ENCODE measurements at places on chromosomes 5 and 9.
A peak's percentile ranks its signal among the peaks of the same experiment; 100 is the strongest.

DNA sequence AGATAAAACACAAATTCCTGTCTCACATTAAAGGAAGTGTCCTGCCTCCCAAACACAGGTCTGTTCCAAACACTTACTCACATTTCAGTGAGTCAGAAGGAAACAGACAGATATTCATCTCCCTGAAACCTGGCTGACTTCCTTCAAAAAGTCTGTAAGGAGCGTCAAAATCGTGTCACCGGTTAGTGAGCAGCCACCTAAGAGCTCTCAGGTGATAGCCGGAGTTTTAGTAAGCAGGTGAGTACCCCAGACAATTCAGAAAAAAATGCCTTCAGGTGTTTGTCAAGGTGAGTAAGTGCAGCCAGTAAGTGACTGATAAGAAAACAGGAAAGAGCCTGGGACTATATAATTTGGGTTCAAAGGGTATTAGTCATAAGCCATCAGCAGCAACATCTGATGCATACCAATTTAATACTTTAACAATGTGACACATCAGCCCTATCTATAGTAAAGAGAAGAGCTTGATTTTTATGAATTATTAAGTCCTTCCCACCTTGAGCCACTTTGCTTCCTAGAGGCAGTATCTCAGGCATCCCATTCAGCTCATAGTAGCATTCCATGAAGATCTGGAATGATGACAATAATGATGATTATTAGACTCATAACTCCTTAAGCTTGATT lies 1.3 kb upstream of the ITGA2 start:
- DNase-seq = no peak

DNA sequence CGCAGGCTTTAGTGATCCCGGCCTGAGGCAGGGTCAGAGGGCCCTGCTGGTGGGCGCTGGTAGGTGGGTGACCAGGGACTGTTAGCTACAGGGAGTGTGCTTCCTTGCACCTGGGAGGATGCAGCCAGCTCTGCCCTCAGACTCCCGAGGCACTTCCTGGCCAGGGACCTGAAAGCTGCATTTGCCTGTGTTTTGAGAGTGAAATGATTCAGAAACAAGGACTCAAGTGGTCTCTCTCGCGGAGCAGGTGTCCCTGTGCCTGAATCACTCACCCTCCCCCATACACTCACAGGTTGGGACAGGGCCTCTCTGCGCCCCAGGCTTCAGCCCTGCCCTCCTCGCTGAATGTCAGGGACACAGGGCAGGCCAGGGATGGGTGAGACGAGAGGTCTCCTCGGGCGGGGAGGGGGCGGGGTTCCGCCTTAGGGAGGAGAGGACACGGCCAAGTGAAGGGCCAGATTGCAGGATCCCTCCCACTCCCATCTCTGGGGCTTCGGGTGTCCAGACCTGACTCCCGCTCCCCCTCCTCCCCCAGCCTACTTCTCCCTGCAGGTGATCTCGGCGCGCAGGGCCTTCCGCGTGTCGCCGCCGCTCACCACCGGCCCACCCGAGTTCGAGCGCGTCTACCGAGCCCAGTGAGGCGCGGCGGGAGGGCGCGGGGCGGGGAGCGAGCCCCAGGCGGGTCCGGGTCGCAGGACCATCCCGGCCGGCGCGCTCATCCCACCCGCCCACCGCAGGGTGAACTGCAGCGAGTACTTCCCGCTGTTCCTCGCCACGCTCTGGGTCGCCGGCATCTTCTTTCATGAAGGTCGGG lies 1.5 kb downstream of the LTC4S start:
- DNase-seq = no peak

GRCh38 chr5:143313298-143313852 lies 90.1 kb downstream of the NR3C1 start:
- DNase-seq = no peak

GRCh38 chr5:138955013-138955660 lies 80.0 kb upstream of the LRRTM2 start:
- DNase-seq = peak; percentile 37

DNA sequence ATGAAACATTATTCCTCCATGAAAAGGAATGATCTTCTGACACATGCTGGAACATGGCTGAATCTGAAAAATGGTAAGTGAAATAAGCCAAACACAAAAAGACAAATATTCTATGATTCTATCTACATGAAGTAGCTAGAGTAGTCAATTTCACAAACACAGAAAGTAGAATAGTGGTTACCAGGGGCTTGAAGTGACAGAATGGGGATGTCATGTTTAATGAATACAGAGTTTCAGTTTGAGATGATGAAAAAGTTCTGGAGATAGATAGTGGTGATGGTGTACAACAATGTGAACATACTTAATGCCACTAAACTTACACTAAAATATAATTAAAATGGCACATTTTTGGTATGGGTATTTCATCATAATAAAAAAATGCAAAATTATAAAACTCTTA lies 18.3 kb downstream of the RLN2 start:
- DNase-seq = no peak

DNA sequence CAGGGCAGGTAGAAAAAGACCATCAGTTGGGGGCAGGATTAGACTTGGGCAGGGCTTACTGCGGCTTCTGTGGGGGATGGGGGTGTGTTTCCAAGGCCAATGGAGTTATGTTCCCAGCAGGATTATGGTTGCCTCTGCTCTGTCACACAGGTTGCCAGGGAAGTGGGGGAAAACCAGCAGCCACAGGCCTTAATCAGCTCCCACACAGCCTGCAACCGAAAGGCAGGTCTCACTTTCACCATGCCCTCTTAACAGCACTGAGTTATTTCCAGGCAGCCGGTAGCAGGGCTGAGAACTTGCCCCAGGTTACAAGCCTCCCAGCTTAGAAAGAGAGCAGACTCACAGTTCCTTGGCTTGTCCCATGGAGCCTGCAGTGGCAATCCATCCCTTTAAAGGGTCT lies 205.5 kb downstream of the FGF10 start:
- DNase-seq = no peak

- no peak for DNase-seq
Observed at GRCh38 chr9:37407468-37407867, 15.0 kb upstream of the GRHPR start.

DNA sequence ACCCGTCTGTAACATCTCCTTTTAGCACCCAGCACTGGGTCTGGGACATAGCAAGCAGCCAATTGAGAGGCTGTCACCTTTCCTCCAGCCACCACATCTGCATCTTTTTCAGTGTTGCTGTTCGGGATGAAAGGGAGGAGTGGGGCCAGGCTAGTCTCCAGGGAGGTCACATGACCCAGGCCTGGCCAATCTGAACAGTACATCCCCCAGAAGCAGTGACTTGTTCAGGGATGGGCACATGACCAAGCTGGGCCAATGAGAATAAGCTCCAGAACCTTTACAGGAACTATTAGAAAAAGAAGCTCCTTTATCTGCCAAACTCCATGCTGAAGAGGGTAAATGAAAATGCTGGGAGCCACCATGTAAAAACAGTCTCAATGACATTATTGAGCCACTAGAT lies 359.0 kb downstream of the SLIT3 start:
- DNase-seq = no peak

- no peak for DNase-seq
Observed at GRCh38 chr5:127924606-127925005, 159.0 kb upstream of the SLC12A2 start.

GRCh38 chr5:134135091-134135655 lies 20.7 kb downstream of the TCF7 start:
- DNase-seq = no peak

DNA sequence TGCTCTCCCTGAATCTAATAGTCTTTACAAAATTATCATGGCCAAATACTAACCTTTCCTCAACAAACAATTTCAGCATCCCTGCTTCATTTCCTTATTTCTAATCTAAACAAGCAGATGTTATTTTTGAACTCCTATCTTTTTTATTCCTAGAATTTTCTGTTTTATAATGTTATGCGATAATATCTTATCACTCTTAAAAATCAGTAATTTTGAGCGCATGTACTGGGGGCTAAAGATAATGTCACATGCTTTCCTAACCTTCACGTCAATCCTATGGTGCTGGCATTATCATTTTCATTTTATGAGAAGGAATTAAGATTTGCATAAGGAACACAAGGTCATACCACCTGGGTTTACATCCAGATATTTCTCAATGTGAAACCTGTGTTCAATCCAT lies 648.0 kb downstream of the BRINP1 start:
- no peak for DNase-seq

DNA sequence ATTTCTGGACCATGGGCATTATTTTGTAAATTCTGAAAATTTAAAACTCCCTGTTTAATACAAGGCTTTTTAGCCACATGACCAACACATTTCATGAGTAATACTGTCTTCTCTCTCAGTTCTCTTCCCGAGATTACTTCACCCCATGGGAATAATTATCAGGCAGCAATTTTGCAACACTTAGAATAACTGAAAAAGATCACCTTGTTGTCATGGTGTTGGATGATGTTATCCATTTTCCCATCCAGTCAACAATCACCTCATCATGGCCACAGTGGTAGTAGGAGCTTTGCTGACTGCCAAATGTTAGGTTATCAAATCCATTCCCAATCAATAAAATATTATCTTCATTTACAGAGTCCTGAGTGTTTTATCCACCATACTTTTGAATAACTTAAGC lies 354.9 kb upstream of the ISL1 start:
- no peak for DNase-seq

- DNase-seq = no peak
Observed at GRCh38 chr5:161314033-161314432, 232.5 kb downstream of the GABRB2 start.

- DNase-seq = no peak
Observed at GRCh38 chr5:30347858-30348257, 845.6 kb upstream of the CDH6 start.
